ENCODE measurements at places on chromosomes 2 and 18.
A peak's percentile ranks its signal among the peaks of the same experiment; 100 is the strongest.

DNA sequence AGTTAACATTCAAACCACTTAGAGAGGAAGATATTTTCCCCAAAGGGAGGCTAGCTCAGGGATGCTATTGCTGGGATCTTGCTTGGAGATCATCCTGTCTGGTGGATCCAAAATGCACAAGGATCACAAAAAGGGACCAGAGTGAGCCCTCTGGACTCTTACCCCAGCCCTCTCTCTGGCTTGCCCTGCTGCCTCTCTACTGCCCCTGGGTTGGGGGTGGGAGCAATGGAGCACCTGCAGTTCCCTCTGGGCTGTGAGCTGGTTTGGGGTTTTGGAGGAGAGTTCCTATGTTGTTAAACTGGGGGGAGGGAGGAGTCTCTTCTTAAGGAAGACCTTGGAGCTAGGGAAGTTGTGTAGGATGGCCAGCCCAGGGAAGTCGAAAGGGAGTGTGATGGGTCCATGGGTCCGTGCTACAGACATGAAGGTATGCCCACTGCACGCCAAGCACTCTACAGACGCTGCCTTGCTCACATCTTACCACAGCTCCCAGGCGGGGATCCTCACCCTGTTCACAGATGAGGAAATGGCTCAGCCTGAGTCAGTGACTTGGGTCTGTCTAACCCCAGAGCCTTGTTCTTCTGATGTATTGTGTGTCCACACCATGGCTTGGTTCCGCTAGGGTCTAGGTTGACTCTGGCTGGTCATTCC is 3.8 kb downstream of the LBH start:
- DNase-seq, result peak; percentile 24

DNA sequence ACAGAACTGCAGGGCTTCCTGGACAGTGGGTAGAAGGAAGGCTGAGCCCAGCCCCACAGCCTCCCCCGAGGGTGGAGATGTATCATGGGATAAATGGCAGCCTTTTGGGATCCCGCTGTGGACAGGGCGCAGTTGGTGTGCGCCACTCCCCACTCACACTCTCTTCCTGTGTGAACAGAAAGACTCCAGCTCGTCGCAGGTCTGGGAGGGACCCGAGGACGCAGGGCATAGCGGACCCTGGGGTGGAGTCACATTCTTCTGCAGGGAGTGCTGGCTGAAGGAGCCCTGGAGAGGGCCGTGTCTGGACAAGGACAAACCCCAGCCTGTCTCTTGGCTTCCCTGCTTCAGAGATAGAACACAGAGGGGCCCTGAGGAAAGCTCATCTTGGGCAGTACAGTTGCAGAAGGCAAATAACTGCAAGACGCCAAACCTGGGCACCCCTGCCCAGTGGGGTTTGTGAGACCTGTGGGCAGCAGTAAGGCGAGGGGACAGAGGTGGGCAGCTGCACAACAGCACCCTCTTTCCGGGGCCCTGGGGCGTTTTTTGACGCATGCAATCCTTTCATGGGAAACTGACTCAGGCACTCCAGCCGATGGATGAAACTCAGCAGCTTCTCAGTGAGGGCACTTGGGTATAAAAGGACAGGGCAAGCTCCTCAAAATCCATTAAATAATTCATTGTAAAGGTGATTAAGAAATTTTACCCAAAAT is 101.9 kb downstream of the USP40 start:
- DNase-seq, result no peak

DNA sequence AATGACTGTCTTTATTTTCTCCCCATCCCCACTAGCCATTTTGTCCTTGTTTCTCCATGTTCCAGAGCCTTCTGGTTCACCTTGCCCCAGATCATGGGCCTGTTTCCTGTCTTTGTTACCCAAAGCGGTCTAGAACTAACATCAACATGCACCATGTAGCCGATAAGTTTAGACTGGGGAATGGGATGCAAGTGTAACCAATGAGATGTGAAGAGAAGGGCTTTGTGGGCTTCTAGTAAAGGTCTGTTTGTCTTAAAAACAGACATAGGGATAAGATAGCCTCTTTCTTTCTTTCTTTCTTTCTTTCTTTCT is 25.7 kb downstream of the INPP5D start:
- no peak for DNase-seq

GRCh38 chr2:66565291-66565690 is 130.4 kb downstream of the MEIS1 start:
- no peak for DNase-seq

DNA sequence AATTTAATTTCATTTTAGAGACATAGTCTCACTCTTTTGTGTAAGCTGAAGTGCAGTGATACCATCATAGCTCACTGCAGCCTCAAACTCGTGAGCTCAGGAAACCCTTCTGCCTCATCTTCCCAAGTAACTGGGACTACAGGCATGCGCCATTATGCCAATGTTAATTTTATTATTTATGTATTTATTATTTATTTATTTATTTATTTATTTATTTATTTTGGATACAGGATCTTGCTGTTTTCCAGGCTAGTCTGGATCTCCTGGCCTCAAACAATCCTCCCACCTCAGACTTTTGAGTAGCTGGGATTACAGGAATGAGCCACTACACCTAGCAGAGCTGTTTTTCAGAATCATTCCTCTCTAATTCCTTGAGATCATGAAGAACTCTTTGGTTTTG is 99.9 kb downstream of the ASXL3 start:
- DNase-seq, result no peak

DNA sequence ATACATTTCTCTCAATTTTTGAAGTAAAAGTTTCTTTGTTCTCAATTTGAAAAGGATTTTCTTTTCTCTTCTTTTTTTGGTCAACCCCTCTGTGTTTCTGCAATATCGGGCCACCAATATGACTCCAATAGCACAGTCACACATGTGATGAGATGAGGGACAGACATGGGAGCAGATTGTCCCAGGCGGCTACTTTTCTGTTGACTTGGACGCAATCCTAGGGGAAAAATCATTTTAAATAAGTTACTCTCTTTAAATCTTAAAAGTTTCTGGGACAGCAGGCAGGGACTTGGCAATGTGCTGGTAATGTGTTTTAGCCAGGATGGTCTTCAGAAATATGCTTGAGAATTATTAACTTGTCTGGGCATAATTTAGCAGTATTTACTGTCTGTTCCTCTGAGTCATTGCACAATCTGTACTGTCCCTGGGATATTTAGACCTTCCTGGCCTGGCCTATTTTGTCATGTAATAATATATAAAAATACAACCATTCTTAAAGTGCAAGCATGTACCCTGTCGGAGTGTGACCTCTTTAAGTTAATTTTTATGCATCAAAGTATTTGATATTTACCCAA is 388.5 kb upstream of the FANCL start:
- no peak for DNase-seq

- no peak for DNase-seq
These were observed 139.7 kb upstream of the TFPI start for GRCh38 chr2:187693923-187694322.

DNA sequence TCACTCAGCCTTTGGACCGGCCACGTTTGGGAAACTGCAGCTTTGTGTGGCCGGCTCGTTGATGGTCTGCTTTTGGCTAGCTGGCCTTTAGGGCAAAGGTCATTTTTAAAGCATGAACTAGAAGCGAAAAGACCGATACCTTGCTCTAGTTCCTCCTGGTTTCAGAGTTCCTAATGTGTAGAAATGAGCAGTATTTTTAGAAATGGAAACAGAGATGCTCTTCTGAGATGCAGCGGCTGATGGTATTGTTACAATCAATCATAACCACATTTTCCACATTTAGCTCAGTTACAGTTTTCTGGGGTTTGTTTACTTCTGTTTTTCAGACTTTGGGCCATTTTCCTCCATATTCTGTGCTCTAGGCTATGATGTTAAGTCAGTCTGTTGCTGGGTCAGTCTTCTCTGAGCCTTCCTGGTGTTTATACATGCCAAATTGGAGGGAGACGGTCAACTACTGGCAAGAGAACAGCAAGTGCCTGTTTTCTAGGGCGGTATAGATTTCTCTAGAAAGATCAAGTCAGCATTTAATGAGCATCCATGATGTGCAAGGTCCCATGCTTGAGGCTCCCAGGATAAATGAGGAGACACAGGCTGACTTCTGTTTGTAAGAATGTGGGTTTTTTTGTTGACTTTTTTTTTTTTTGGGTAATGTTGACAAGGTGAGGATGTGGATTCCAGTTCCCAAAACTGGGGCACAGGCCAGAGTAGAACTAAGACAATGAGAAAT is 28.0 kb downstream of the RNF144A start:
- no peak for DNase-seq

DNA sequence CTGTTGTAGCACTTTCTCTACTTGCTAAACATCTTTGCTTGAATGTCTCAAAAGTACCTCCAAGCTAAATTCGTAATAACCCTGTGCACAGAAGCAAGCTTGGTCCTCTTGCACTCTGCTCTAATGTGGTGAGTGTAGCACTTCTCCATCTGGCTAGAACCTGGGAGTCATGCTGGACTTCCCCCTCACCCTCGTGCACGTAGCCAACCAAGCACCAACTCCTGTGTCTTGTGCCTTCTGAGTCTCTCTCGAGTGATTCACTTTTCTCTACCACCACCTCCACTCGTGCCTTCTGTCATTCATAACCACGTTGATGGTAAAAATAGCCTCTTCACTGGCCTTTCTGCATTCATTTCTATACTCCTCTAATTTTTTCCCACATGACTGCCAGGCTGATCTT is 91.9 kb upstream of the KCNE4 start:
- peak; percentile 13 for DNase-seq
